Smooth muscle cell of the coronary artery (primary cell): ENCODE measurements at places on chromosomes 6 and 20. TPM values are rescaled to one million over a fixed set of nuclear protein-coding genes. Genes with fewer than 3 reads are reported as not detected.

ZBP1 gene
- total RNA-seq: not detected in 2 replicates

EYS gene
- under 0.01 TPM in 1 of 2 replicates, not detected in the other for total RNA-seq

ID1 gene
- total RNA-seq: 6.4 and 565 TPM in 2 replicates

RIPPLY2 gene
- total RNA-seq: under 0.01 TPM in 1 of 2 replicates, not detected in the other

OARD1 gene
- 9.4 and 10.5 TPM in 2 replicates for total RNA-seq

LST1 gene
- total RNA-seq: 0.30 TPM in 1 of 2 replicates, not detected in the other

NOTCH4 gene
- 0.82 and 1.5 TPM in 2 replicates for total RNA-seq

OR2B3 gene
- total RNA-seq: not detected in 2 replicates

SPEF1 gene
- 0.08 and 0.12 TPM in 2 replicates for total RNA-seq

LINC00237 gene
- total RNA-seq: not detected in 2 replicates

PGC gene
- total RNA-seq: not detected in 2 replicates

COX4I2 gene
- total RNA-seq: 0.08 TPM in 1 of 2 replicates, not detected in the other

MUC21 gene
- total RNA-seq: not detected in 2 replicates

ZNF334 gene
- 1.2 and 1.3 TPM in 2 replicates for total RNA-seq

TRIM15 gene
- not detected in 2 replicates for total RNA-seq

SLC22A2 gene
- total RNA-seq: 0.15 TPM in 1 of 2 replicates, not detected in the other

FAM83C gene
- total RNA-seq: not detected in 2 replicates

GGTLC1 gene
- not detected in 2 replicates for total RNA-seq

GMPR gene
- 8.5 and 20.0 TPM in 2 replicates for total RNA-seq

SOBP gene
- total RNA-seq: 1.4 and 2.2 TPM in 2 replicates

VPS16 gene
- 66.8 and 135 TPM in 2 replicates for total RNA-seq

ARG1 gene
- not detected in 2 replicates for total RNA-seq

NKX2-2 gene
- total RNA-seq: not detected in 2 replicates

KIF3B gene
- total RNA-seq: 25.9 and 35.9 TPM in 2 replicates

TMEM170B gene
- total RNA-seq: 0.45 and 1.1 TPM in 2 replicates

DEFB124 gene
- not detected in 2 replicates for total RNA-seq

CCN6 gene
- not detected in 2 replicates for total RNA-seq

OXT gene
- not detected in 2 replicates for total RNA-seq
